ENCODE measurements at places on chromosomes 13 and 19. TPM values are rescaled to one million over a fixed set of nuclear protein-coding genes. Genes with fewer than 3 reads are reported as not detected.
A peak's percentile ranks its signal among the peaks of the same experiment; 100 is the strongest.

DNA sequence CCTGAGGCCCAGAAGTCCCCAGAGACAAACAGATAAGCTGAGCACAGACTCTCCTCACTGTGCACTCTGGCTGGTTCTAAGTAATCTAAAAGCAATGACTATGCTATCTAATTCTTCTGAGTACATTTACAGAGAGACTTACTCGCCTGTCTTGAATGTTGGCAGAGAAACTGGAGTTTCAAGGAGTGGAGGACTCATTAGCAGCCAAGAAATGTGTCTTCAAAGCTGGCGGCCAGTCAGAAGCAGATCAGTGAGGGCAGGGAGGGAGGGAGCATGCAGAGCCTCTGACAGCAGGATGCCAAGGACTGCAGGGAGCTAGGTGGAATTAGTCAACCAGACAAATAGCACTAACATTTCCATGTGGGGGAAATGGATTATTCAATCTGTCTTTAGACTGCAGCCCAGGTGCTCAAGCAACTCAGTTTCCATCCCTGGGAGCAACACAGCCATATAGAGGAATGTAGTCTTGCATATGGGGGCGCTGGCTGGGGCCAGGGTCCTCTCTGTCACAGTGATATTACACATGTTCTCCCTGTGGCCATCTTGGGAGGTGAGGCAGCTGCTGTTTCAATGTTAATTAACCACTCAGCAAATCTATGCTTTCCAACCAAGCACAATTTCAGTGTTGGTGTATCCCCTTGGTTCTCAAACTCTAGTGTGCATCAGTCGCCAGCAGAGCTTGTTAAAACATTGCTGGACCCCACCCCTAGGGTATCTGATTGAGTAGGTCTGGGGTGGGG, 97.9 kb downstream of the CCNA1 start:
- peak; percentile 26 for DNase-seq

GRCh38 chr19:46294494-46294893, 2.3 kb upstream of the HIF3A start:
- DNase-seq, result no peak

GRCh38 chr19:10544242-10544752, 593 bp downstream of the ATG4D start:
- no peak for DNase-seq

- DNase-seq, result no peak
Observed at GRCh38 chr19:15300533-15301197, 31.7 kb downstream of the BRD4 start.

DNA sequence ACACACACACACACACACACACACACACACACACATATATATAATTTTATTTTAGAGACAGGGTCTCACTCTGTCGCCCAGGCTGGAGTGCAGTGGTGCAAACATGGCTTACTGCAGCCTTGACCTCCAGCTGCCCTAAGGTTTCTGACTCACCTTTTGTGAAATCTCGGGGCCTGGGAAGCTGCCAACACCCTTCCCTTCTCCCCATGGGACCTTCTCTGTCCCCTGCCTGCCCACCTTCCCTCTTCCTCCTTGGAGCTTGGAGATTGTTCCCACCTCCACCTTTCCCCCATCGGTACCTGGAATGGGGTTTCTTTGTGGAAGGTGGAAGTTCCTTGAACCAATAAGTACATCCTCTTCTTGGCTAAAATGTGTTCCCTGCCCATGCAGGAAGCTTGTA, 6.3 kb downstream of the ARRDC5 start:
- DNase-seq, result no peak

GRCh38 chr13:41654796-41655195, 197.4 kb downstream of the RGCC start:
- DNase-seq, result no peak

- no peak for DNase-seq
Observed at GRCh38 chr13:46062185-46062584, 9.6 kb upstream of the ZC3H13 start.

- no peak for DNase-seq
Observed at GRCh38 chr13:56700324-56700723, 440.4 kb upstream of the PRR20A start.

DNA sequence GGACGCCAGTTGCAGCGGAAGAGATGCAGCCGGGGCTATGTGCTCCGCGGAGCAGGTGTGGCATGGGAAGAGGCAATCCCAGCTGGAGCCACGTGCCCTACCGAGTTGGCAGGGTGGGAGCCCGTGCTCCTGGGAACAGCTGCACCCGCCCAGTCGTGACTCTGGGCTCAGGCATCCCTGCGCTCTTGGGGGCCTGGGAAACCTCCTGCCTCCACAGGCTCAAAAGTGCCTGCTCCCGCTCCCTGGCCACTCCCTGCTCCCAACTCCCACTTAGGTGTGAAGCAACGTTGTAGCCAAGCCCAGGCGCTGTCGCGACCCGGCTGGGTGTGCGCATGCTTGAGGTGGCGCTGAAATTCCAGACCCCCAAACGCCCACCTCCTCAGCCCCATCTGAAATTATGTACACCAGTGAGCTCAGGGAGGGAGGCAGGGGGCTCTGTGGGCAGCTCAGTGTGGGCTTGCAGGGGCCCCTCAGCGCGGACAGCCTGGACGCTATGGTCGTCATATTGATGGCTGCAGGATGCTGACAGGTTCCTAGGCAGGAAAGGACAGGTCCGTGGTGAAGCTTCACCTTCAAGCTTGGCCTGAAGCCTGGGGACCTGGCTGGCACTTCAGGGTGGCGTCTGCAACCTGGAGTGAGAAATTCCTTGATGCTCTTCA, 429.9 kb downstream of the SLITRK1 start:
- DNase-seq, result no peak

DNA sequence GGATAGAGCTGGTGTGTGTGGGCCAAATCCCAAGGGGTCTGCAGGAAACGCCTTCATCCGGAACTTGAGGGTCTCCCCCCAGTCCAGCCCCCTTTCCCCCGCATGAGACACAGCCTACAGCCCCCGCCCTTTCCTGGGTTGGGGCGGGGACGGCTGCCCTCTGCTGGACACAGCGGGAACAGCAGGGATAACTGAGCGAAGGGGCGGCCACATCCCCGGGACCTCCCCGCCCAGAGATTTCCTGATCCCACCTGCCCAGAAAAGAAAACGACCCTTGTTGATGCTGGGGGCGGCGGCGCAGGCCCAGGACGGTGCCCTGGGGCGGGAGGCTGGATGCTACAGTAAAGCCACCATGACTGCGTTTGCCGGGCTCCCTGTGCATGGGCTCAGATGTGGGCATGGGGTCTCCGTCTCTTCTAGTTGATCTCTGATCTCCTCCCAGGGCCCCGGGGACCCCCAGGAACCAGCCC, 14.2 kb downstream of the ONECUT3 start:
- no peak for DNase-seq

DNA sequence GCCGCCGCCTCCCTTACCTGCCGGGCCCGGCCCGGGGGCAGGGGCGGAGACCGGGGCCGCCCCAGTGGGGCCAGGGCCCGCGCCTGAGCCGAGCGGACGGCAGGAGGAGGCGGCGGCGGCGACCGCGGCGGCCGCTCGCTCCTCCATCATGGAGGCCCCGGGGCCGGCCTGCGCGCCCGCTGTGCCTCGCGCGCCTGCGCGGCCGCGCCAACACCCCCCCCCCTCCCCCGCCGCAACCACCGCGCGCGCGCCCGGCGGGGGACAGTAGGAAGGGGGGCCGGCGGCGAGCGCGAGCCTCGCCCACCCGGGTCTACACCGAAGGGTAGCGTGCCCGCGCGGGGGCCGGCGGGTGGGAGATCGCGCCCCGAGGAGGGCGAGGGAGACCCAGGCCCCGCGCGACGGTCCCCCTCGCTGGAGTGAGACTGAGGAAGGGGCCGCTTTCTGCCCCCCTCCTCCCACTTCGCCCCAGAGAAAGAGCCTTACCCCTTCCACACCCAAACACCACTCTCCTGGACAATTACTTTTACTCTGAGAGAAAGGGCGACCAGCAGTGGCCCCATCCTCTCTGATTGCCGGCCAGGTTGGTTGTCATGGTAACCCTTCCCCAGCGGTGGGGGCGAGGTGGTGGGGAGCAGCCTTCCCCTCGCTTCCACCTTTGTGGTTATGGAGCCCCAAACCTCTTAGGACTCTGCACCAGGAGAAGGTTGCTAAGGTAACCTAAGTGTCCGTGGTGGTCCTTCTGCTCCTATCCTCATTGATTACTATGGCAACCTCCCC, at the start of gene STRN4:
Gene STRN4 (minus strand): TSS at position 170 of the 777 bp plus-strand sequence. CDS start 20 bp downstream, at position 150.
- no peak for DNase-seq

- no peak for DNase-seq
Observed at GRCh38 chr19:50780753-50781435, 9.3 kb upstream of the ACP4 start.

DNA sequence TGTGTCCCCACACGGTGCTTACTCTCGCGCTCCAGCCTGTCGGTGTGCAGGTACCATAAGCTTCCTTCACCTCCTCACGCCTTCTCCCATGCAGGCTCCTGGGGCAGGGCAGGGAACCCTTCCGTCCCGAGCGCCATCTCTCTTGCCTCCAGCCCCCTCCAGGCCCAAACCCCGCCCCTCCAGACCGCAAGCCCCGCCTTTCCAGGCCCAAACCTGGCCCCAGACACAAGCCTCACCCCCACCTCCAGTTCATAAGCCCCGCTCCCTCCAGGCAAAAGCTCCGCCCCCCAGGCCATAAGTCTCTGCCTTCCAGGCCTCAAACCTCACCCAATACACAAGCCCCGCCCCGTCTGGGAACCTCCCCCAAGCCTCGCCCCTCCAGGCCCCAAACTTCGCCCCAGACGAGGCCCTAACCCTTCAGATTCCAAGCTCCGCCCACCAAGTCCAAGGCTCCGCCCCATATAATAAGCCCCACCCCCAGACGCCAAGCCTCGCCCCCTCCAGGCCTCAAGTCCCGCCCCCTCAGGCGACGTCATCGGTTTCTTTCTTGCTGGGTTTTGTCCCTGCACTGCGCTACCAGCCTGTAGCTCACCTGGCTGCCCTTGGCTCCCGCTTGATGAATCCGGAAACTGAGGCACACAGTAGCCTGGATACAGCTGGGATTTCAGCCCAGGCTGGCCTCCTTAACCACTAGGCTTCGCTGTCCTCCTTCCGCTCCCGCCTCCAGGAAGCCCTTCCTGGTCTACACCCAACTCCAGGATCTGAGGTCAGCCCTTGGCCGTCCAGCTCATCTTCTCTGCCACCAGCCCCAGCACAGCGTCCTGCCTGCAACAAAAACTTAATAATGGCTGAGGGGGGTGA, 16.1 kb downstream of the MKNK2 start:
- DNase-seq, result no peak

- DNase-seq, result peak; percentile 54
Observed at GRCh38 chr13:28750187-28751045, 31.6 kb upstream of the SLC46A3 start.

- DNase-seq, result no peak
Observed at GRCh38 chr19:44740351-44740824, 8.1 kb upstream of the BCL3 start.

DNA sequence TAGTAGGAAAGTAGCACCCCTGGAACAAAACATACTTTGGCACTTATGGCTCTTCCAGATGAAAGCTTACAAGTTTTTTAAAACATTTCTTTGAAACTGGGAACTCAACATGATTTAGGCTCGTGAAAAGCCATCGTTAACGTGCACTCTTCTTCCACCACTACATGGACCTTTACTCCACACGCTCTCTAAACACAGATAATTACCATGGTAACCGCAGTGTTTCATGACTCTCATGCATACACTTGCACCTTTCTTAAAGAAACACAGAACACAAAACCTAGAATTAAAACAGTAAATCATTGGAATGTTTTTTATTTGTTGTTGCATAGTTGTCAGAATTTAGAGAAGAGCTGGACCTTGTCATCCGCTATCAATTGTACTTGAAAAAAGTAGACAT, 154.3 kb downstream of the FGF9 start:
- DNase-seq, result no peak

DNA sequence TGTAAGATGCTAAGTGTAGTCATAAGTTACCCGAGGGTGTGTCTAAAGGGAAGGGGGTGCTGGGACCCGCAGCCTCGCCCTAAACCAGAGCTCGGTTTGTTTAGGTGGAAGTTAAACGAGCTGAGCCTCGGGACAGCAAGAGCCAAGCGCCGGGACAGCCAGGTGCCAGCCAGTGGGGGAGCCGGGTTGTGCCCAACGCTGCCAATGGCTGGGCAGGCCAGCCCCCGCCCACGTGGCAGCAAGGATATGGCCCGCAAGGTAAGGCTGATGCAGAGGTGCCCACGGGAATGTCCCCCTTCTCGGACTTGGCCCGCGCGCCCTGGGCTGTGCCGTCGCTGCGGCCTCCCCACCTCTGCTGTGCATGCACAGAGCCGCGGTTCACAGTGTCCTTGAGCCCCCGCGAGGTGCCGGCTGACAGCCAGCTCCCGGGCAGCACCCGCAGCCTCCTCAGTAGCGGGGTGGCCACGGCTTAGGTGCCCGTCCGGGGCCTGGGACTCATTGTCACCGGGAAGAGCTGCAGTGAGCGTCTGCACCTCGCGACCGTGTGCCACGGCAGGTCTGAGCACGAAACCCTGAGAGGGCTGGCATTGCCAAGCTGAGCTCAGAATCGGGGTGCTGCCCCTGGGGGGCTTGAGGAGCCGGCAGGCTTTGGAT, 9.3 kb upstream of the RPS15 start:
- DNase-seq, result no peak

DNA sequence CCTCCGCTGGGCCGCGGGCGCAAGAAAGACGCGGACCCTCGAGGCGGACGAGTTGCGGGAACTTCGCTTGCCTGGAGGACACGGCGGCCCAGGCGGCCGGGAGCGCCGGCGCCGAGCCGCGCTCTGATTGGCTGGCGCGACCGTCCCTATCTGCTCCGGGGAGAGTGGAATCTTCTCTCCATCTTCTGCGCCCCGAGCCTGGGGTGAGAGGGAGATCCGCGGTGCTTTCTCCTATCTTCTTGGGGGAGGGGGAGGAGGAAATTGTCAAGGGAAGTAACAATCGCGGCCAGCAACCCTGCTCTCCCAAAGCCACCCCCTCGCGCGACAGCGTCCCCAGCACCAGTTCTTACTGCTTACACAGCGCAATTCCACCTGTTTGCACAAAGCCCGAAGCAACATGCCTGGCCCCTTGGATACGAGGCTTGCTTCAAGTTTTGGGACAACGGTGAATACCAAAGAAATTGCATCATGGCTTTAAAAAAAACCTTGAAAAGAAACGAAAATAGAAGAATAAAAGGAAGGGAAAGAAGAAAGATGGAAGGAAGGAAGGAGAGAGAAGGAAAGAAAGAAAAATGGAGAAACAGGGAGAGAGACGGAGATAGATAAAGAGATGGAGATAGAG, 4.8 kb downstream of the SOX21 start:
- no peak for DNase-seq

CFD gene
- 0.49 TPM for total RNA-seq

SGCG gene
- total RNA-seq, result 0.07 TPM

FREM2 gene
- not detected for total RNA-seq

ZNF723 gene
- not detected for total RNA-seq

ZNF256 gene
- 5.6 TPM for total RNA-seq

ZNF835 gene
- 0.78 TPM for total RNA-seq

CYP4F2 gene
- not detected for total RNA-seq

ZBTB32 gene
- not detected for total RNA-seq

RFPL4AL1 gene
- not detected for total RNA-seq

PSG11 gene
- total RNA-seq, result not detected

RNF225 gene
- not detected for total RNA-seq

GPC5 gene
- total RNA-seq, result not detected

RFPL4A gene
- total RNA-seq, result 0.13 TPM

GIPR gene
- total RNA-seq, result not detected

CGB1 gene
- not detected for total RNA-seq

PCDH20 gene
- not detected for total RNA-seq
